NCI-H2227 treated with DMSO at 0.1 percent for 48 hours (cell line): ENCODE measurements at places on chromosomes 2 and 18.

DNA sequence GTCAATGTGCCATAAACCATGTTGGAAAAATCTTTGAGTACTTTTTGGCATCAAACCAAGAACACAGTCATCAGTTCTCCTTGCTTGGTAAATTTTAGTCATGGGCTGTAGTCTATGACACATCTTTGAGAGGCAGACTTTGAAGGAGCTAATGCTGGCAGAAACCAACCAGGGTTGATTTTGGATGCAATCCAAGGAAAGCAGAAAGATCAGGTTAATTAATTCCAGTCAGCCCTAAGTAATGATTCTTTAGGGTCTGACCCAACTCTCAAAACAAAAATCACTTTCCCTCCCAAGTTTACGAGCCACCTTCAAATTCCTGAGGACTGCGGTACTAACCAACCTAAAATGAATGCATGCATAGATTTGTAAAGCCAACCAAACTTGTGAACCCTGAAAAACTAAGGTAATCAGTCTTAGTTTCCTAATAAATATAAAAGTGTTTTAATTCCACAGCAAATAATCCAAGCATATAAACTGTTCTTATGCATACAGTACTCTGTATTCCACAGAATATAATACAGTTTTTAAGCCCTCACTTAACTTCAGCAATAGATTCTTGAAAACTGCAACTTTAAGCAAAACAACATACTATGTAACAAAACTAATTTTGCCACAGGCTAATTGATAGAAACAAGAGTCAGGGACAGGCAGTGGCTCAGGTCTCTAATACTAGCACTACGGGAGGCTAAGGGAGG is 22.0 kb downstream of the AP1S3 start:
- DNase-seq, result no peak

DNA sequence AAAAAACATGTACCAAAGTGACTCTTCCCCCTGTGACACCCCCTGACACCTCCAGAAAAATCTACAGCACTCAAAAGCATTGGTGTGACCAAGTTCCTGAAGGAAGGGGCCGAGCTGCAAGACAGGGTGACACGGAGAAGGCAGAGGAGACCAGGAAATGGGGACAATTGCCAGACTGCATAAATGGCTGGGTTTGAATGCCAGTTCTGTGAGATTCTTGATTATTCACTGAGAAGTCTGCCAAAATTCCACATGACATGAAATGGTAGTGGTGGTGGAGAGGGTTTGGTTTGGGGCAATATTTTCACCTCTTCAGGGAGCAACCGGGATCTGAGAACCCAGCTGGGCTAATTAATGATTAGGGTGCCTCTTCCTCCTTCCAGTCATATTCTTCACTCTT is 178.5 kb downstream of the ARL4C start:
- no peak for DNase-seq

DNA sequence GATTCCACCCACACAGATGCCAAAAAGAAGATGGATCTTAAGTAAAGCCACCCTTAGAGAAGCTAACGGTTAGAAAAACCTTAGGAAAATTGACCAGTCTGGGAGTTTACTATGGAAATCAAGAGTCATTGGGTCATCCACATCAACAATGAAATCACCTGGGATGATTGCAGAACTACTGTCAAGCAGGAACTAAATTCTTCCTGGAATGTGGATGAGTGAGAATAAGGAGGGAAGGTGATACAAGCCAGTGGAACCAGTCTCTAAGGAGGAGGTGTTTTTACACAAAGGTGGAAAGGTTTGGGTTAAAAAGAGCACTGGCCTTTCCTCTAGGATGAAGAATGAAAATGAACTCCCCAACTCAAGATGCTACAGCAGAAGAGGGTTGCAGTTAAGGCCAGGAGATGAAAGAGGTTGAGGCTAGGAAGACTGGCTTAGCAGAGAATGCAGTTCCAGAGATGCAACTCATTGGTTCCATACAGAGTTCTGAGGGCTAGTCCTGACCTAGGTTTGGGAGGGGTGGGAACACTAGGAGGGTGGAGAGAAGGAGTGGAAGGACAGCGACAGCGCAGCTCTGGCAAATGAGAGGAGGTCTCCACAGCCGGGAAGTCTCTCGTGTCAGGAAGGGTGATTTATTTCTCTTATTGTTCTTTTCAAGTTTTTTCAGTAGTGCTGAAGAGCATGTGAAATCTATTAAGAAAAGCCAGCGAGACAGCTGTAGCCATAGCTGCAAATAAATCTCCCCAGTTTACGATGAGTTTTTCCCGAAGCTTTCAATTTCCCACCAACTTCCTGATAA is 27.7 kb upstream of the KDM3A start:
- peak; percentile 18 for DNase-seq

DNA sequence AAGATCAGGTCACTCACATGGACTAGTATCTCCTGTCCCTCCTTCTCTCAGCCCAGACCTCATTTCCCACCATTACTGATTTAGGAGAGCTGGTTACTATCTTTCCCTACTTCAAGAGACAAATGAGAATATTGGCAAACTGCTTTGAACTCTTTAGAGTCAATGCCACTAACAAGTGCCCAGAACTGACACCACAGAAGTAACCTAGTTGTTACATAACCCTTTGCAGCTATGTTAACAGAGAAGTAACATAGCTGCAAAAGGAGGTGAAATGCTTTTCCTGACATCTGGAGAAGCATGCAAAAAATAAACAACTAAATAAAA is 30.0 kb downstream of the TGFA start:
- DNase-seq, result no peak

- DNase-seq, result no peak
These were observed 79.2 kb downstream of the HS1BP3 start for GRCh38 chr2:20571644-20572215.

GRCh38 chr2:190767821-190768220 is 112.8 kb upstream of the GLS start:
- DNase-seq, result no peak

DNA sequence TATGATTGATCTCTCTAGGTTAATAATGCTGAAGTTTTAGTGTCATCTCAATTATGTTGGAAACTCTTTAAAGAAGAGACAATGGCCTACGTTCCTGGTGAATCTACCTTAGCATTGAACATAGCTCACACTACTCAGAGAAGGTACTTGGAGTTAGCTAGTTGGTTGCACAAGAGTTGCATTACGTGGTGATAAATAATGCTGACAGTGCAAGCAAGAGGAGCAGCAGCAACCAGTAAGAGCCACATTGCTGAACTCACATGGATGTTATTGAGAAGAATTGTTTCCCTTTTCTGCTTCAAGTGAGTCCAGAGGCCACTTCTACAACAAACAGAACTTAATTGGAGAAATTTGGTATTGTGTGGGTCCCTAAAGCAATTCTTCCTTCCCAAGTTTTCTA is 737.1 kb downstream of the TDRD15 start:
- no peak for DNase-seq

DNA sequence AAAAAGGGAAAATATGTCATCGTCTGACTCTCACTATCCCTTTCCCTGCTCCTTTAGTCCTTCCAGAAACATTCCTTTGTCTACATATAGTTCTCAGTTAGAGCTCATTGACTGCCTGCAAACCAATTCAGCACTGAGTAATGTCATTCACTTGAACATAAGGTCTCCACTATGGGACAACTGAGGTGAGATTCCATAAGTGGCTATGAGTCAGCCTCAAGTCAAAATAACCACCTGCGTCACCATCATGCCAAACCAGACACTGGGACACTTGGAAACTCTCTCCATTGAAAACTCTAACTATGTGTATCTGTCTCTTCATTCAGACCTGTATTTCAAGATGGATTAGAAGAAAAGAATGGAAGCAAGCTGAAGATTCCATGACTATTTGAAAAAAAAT is 878.0 kb upstream of the PIK3C3 start:
- DNase-seq, result no peak

DNA sequence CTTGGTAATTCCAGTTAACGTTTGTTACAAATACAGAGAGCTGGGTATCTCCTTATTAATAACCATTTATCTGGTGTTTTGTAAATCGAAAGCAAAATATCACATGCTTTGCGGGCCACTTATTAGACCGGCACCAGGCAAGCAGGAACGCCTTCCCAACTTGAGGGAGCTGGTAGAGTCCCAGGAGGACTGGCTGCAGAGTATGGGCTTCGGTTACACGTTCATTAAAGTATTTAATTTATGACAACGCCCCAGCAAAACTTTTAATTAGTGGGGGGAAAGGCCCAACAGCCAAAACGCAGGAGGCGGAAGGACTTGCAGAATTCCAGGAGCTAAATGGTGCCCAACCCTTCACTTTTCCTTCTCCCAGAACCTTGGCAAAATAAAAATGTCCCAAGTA is 3.7 kb downstream of the SMAD7 start:
- DNase-seq, result no peak

DNA sequence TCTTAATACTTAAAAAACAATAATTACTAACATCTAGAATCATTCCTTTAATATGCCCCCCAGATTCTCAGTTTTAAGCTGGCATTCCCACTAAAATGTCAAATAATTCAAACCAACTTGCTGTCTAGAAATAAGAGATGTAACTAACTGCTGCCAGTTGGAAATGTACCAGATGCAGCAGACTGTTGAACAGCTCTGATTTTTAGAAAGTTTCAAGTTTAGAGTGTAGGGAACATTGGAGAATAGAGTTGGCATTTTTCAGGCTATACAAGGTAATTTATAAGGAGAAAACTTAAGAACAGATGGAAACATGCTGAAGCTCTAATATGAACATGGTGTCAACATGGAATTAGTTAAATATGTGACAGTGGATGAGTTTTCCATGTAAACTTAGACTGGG is 101.4 kb downstream of the PTRHD1 start:
- DNase-seq, result no peak

- DNase-seq, result no peak
These were observed 73.2 kb upstream of the LCLAT1 start for GRCh38 chr2:30373881-30374302.

DNA sequence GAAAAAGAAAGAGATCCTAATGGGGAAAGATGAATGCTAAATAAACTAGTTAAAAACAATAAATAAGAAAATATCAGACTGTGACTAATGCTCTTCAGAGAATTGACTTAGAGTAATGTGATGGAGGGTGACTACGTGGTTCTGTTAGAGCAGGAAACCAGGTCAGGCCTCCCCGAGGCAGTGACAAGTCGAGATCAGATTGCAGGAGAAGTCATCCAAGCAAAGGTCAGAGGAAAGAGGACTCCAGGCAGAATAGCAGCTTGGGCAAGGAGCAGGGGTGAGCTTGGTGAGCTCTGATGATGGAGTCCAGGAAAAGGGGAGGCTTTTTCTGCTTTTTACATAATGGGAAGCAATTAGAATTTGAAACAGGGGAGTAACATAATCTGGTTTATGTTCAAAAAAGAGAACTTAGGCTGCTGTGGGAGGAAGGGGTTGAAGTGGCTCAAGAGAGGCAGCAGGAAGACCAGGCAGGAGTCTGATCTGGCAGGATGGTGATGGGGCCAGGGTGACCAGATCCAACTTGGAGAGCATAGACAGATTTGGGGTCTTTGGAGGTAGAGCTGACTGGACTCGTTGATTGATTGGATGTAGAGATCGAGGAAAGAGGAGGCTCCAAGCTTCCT is 27.3 kb upstream of the ITGB6 start:
- no peak for DNase-seq

- DNase-seq, result no peak
These were observed 397.6 kb downstream of the FBXO15 start for GRCh38 chr18:73750052-73750451.

GRCh38 chr2:158776231-158776630 is 18.9 kb upstream of the DAPL1 start:
- DNase-seq, result no peak

DNA sequence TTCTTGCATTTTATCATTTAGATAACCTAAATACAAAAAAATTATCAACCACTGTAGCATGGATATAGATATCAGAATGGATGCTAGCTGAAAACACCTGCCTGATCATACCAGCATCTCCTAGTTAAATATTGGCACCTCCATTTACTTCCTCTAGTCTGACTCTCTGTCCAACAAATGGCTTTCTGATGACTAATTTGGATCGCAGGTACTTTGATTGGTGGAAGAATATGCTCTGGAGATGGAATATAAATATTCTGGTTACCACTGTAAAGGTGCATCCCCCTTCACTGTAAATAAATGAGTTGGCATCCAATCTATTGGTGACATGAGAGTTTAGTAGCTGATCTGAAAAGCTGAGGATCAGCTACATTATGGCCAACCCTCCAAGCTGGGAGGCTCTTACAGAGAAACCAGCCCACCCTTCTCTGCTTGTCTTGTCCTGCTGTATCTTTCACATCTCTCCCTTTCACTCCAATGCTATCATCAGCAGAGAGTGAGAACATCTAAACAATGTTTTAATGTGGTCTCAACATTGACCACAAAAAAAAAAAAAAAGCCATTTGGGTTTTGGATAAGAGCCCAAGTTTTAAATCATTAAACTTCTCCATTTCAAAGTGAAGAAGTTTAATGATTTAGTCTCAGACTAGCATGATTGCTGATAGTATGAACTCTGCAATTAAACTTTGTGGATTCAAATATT is 90.5 kb downstream of the PMAIP1 start:
- no peak for DNase-seq

DNA sequence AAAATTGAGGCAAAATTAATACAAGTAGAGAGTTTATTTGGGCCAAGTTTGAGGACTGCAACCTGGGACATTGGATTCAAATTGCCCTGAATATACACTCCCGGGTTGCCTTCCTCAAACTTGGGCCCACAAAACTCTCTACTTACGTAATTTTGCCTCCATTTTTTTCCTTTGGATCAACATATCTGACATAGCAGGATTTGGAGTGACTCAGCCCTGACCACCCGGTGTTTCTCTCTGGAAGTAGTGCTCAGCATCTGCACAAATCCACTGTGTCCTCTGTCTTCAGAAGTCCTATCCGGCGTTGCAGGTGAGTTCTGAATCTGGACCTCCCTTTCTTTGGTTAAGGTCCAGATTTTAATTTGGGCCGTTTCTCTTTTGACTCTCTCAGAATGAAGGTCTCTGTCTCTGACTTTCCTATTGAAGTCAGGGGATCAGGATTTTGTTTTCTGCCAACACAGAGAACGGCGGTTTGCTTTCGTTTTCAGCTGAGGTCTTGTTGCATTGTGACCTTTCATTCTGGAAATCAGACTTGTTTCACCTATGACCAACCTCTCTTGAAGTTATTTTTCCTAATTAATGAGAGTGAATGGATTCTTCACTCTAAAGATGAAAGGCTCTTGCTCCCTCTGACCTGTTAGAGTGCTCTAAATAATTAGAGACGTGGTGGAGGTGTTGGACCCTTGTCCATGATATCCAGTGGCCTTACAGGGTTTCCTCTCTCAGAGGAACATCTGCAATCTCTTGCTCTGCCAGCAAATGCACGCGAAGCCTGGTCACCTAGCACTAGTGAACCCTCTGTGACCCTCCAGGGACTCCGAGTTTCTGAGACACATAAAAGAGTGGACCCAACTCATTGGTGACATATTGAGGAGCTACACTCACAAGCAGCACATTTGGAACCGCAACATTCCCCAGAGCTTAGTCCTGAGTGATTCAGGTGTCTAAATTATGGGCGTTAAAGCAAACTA is 13.6 kb downstream of the TCF23 start:
- no peak for DNase-seq

- DNase-seq, result no peak
These were observed 99.9 kb upstream of the FANCL start for GRCh38 chr2:58341047-58341446.

DNA sequence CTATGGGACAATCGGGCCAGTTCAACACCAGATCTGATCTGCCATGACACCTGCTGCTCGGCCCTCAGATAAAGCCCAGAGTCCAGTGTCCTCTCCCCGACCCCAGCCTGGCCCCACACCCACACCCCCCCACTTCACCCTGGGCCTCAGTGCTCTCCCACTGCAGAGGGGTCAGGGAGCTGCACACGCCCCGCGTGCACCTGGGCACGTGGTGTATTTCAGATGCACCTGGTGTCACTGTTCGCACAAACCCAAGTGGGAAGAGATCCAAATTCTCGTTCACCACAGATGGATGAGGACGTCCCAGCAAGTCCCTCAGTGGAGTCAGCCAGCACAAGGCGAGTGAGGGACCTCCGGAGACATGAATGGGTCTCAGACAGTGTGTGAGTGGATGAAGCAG is 161.3 kb downstream of the RTP5 start:
- no peak for DNase-seq
